ENCODE measurements at places on chromosomes 13 and 19.
A peak's percentile ranks its signal among the peaks of the same experiment; 100 is the strongest.

DNA sequence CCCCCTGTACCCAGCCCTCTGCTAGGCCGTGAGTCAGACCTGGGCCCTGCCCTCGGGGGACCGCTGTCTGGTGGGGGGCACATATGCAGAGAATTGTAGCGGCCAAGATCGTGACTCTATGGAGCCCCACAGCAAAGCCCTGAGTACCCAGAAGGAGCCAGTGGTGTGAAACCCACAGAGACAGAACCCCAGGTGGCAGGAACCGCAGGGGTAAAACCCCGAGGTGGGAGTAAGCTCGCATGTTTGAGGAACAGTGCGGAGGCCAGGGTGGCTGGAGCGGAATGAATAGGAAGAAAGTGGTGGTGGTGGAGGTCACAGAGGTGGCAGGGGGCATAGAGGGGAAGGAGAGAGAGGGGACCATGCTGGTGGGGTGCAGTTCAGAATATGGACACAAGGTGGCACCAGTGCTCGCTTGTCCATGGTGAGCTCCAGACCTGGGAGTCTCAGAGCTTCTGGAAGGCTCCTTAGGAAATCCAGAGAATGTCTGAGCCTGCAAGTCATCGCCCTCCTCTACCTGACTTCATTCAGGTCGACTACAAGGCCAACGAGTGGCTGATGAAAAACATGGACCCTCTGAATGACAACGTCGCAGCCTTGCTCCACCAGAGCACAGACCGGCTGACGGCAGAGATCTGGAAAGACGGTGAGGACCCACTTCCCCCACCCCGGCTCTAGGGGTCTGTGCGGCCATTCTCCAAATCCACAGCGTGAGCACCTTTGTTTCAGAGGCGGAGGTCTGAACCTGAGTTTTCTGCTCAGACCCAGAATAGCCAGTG is 48.9 kb downstream of the MYH14 start:
- H3K27ac ChIP-seq = no peak overlapping the region
- no peaks in the 10 kb centered on the region for H3K27me3 ChIP-seq
- H3K4me1 ChIP-seq = no peaks in the 10 kb centered on the region
- DNase-seq = no peak
- no peak overlapping the region for H3K4me3 ChIP-seq

DNA sequence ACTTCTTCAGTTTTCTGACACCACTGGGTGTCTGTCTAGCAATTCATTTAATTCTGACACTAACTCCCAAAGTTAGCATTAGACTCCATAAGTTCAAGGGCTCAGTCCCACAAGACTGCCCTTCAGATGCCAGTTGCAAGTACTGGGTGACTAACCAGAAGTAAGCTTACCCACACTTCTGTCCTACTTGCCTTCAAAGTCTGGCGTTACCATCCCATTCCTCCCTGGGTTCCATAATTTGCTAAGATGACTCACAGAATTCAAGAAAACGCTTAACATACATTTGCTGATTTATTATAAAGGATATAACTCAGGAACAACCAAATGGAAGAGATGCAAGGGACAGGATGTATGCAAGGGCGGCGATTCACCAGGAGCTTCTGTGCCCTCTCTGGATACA is 45.5 kb upstream of the NPAS1 start:
- H3K4me1 ChIP-seq = no peaks in the 10 kb centered on the region
- no peak overlapping the region for H3K27ac ChIP-seq
- H3K27me3 ChIP-seq = no peaks in the 10 kb centered on the region
- DNase-seq = no peak
- H3K36me3 ChIP-seq = peaks cover 7% of the 10 kb centered on the region
- H3K4me3 ChIP-seq = no peak overlapping the region

GRCh38 chr13:59532405-59532804 is 631.3 kb downstream of the DIAPH3 start:
- H3K27me3 ChIP-seq = no peaks in the 10 kb centered on the region
- H3K27ac ChIP-seq = no peak overlapping the region
- no peak for DNase-seq
- H3K4me1 ChIP-seq = no peaks in the 10 kb centered on the region
- H3K4me3 ChIP-seq = no peak overlapping the region
- no peaks in the 10 kb centered on the region for H3K36me3 ChIP-seq

DNA sequence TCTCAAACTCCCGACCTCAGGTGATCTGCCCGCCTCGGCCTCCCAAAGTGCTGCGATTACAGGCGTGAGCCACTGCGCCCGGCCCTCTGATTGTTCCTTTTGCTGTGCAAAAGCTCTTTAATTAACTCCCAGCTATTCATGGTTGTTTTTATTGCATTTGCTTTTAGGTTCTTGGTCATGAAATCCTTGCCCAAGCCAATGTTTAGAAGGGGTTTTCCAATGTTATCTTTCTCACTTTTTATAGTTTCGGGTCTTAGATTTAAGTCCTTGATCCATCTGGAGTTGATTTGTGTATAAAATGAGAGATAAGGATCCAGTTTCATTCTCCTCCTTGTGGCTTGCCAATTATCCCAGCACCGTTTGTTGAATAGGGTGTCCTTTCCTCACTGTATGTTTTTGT is 19.2 kb upstream of the GRTP1 start:
- H3K36me3 ChIP-seq = no peaks in the 10 kb centered on the region
- H3K27me3 ChIP-seq = no peaks in the 10 kb centered on the region
- H3K4me3 ChIP-seq = no peak overlapping the region
- H3K4me1 ChIP-seq = no peaks in the 10 kb centered on the region
- H3K27ac ChIP-seq = no peak overlapping the region

DNA sequence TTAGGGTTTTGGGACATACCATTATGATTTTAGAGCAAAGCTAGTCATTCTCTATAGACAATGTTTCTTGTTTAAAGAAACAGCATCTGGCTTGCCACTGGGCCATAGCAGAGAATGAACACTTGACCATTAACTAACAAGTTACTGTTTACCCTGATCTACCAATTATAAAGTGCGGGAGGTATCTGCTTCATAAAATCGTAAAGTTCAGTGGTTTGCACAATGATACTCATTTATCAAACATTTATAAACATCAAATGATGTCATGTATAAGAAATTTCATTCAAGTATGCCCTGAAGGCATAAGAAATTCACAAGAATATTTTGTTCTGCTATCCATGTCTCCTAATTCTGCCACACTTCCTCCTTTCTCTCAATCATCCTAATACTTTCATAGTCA is 139.2 kb downstream of the PCDH20 start:
- no peak overlapping the region for H3K27ac ChIP-seq
- H3K4me3 ChIP-seq = no peak overlapping the region
- no peaks in the 10 kb centered on the region for H3K27me3 ChIP-seq
- H3K4me1 ChIP-seq = no peaks in the 10 kb centered on the region

GRCh38 chr13:95301183-95301967 is at the start of gene ABCC4:
TSS of gene ABCC4 (minus strand) at chr13:95301451. CDS start at chr13:95301314, 137 bp downstream.
- no peaks in the 10 kb centered on the region for H3K36me3 ChIP-seq
- peak; percentile 8 for DNase-seq
- H3K27ac ChIP-seq = no peak within 1 kb of the TSS
- H3K27me3 ChIP-seq = no peaks in the 10 kb centered on the region
- H3K4me3 ChIP-seq = peak within 1 kb of the TSS; percentile 83

GRCh38 chr13:42497798-42498197 is 76.2 kb upstream of the TNFSF11 start:
- no peak for DNase-seq
- H3K4me1 ChIP-seq = peaks cover 11% of the 10 kb centered on the region
- no peak overlapping the region for H3K4me3 ChIP-seq
- H3K27ac ChIP-seq = no peak overlapping the region
- no peaks in the 10 kb centered on the region for H3K27me3 ChIP-seq

GRCh38 chr13:90154311-90154960 is 1193.1 kb upstream of the MIR17HG start:
- H3K4me3 ChIP-seq = no peak overlapping the region
- no peak overlapping the region for H3K27ac ChIP-seq
- H3K4me1 ChIP-seq = no peaks in the 10 kb centered on the region
- no peaks in the 10 kb centered on the region for H3K27me3 ChIP-seq

GRCh38 chr19:46950526-46951170 is 69.0 kb upstream of the NPAS1 start:
- no peaks in the 10 kb centered on the region for H3K27me3 ChIP-seq
- DNase-seq = no peak
- no peaks in the 10 kb centered on the region for H3K36me3 ChIP-seq
- no peak overlapping the region for H3K4me3 ChIP-seq
- no peak overlapping the region for H3K27ac ChIP-seq
- H3K4me1 ChIP-seq = peaks cover 38% of the 10 kb centered on the region

- H3K27ac ChIP-seq = no peak overlapping the region
- peak overlapping the region; percentile 61 for H3K4me3 ChIP-seq
- no peak for DNase-seq
- H3K36me3 ChIP-seq = no peaks in the 10 kb centered on the region
- peaks cover 72% of the 10 kb centered on the region for H3K27me3 ChIP-seq
Observed at GRCh38 chr13:27791146-27791900, 960 bp upstream of the GSX1 start.

GRCh38 chr13:20182231-20182846 is 10.4 kb downstream of the GJB2 start:
- no peaks in the 10 kb centered on the region for H3K36me3 ChIP-seq
- DNase-seq = peak; percentile 14
- no peak overlapping the region for H3K4me3 ChIP-seq
- H3K4me1 ChIP-seq = no peaks in the 10 kb centered on the region

- H3K36me3 ChIP-seq = no peaks in the 10 kb centered on the region
- H3K27me3 ChIP-seq = no peaks in the 10 kb centered on the region
- no peak overlapping the region for H3K4me3 ChIP-seq
- no peak overlapping the region for H3K27ac ChIP-seq
Observed at GRCh38 chr13:40502236-40502635, 164.2 kb downstream of the FOXO1 start.

- no peak overlapping the region for H3K4me3 ChIP-seq
- peaks cover 8% of the 10 kb centered on the region for H3K36me3 ChIP-seq
- DNase-seq = no peak
Observed at GRCh38 chr13:99078017-99078771, 100.3 kb upstream of the DOCK9 start.

- no peaks in the 10 kb centered on the region for H3K36me3 ChIP-seq
- no peaks in the 10 kb centered on the region for H3K4me1 ChIP-seq
- DNase-seq = no peak
- H3K27ac ChIP-seq = no peak overlapping the region
- no peaks in the 10 kb centered on the region for H3K27me3 ChIP-seq
Observed at GRCh38 chr13:112773601-112774447, 84.0 kb downstream of the ATP11A start.

DNA sequence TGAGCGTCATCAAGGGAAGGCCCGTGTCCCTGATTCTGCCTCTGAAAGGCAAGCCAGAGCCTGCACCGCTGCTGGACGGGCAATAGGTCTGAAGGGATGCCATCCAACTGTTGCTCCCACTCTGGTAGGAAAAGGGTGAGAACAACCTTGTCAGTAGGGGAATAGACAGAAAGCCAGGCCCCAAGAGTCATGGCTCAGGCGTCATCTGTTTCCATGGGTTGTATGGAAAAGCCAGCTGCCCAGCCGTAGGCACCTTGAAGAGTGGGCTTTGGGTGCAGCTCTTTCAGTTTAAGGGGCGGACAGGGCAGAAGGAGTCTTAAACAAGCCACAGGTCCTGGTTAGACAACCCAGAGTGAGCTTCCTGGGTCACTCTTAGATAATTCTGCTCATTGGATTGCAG is 66.5 kb downstream of the RNF6 start:
- no peak for DNase-seq
- H3K27ac ChIP-seq = no peak overlapping the region
- H3K36me3 ChIP-seq = no peaks in the 10 kb centered on the region

- no peak for DNase-seq
- no peak overlapping the region for H3K27ac ChIP-seq
- no peak overlapping the region for H3K4me3 ChIP-seq
- no peaks in the 10 kb centered on the region for H3K4me1 ChIP-seq
- peaks cover 64% of the 10 kb centered on the region for H3K36me3 ChIP-seq
Observed at GRCh38 chr19:6752256-6753177, 13.0 kb downstream of the TRIP10 start.

- DNase-seq = no peak
- H3K4me3 ChIP-seq = no peak overlapping the region
- no peaks in the 10 kb centered on the region for H3K36me3 ChIP-seq
- H3K27ac ChIP-seq = no peak overlapping the region
Observed at GRCh38 chr13:54390841-54391240, 1362.2 kb downstream of the OLFM4 start.

- H3K36me3 ChIP-seq = no peaks in the 10 kb centered on the region
- DNase-seq = no peak
- peak overlapping the region; percentile 51 for H3K4me3 ChIP-seq
- no peak overlapping the region for H3K27ac ChIP-seq
- H3K4me1 ChIP-seq = peaks cover 9% of the 10 kb centered on the region
Observed at GRCh38 chr19:19224150-19224851, 12.5 kb downstream of the NCAN start.

DNA sequence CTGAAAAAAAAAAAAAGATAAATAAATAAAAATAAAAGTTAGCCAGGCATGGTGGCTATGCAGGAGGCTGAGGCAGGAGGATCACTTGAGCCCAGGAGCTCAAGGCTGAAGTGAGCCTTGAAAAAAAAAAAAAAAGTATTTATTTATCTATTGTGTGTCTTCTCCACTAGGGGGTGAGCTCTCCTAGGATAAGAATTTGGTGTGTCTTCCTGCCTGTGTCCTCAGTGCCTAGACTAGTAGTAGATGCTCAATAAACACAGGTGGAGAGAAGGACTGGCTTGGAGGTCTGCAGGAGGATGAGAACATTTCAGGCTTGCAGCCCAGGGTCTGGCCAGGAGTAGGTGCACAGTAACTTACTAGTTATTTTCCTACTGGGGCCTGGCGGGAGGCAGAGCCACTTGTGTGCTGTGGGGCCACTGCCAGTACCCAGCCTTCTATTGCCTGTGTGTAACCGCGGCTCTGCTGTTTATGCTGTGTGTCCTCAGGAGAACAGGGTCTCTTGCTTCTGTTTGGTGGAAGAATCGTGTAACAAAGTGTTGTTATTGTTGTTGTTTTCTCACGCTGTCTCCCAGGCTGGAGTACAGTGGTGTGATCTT is 5.4 kb downstream of the LMTK3 start:
- DNase-seq = no peak
- H3K36me3 ChIP-seq = peaks cover 9% of the 10 kb centered on the region
- H3K4me1 ChIP-seq = peaks cover 20% of the 10 kb centered on the region
- H3K4me3 ChIP-seq = no peak overlapping the region

- DNase-seq = no peak
- H3K4me3 ChIP-seq = peak overlapping the region; percentile 44
- H3K36me3 ChIP-seq = no peaks in the 10 kb centered on the region
- peaks cover 13% of the 10 kb centered on the region for H3K27me3 ChIP-seq
- peaks cover 16% of the 10 kb centered on the region for H3K4me1 ChIP-seq
Observed at GRCh38 chr19:7500811-7501450, 12.1 kb upstream of the PEX11G start.

DNA sequence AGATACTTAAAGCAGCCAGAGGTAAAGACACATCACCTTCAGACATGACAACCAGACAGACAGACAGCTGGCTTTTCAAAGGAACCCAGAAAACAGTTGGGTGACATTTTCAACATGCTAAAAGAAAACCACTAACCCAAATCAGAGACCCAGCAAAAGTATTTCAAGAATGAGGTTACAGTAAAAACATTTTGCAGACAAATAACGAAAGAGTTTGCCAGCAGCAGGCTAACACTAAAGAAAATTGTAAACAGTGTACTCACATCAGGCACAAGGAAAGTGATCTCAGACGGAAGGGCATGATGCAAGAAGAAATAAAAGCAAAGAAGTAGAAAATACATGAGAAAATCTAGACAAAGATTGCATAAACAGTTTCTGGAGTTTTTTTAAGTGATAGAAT is 46.4 kb downstream of the AP1M1 start:
- no peaks in the 10 kb centered on the region for H3K36me3 ChIP-seq
- H3K4me1 ChIP-seq = peaks cover 4% of the 10 kb centered on the region
- H3K4me3 ChIP-seq = no peak overlapping the region
- DNase-seq = no peak
- no peak overlapping the region for H3K27ac ChIP-seq

All from effector memory CD4-positive, alpha-beta T cell (primary cell).